Activated CD8-positive, alpha-beta T cell treated with anti-CD3 and anti-CD28 coated beads for 36 hours (primary cell): ENCODE measurements at places on chromosomes 3 and 15. TPM values are rescaled to one million over a fixed set of nuclear protein-coding genes. Genes with fewer than 3 reads are reported as not detected.

The LDHAL6B gene
- total RNA-seq: not detected

- H3K4me1 ChIP-seq: no peaks in the 10 kb centered on the region
- no peak overlapping the region for H3K4me3 ChIP-seq
- H3K36me3 ChIP-seq: no peaks in the 10 kb centered on the region
- no peak for DNase-seq
- H3K27me3 ChIP-seq: no peaks in the 10 kb centered on the region
These were observed 298.4 kb downstream of the SATB1 start for GRCh38 chr3:18126772-18127171.

The CHRNB4 gene
- not detected for total RNA-seq

GRCh38 chr3:141795276-141795675 lies 32.1 kb downstream of the GRK7 start:
- H3K27ac ChIP-seq: peak overlapping the region; percentile 99
- no peaks in the 10 kb centered on the region for H3K27me3 ChIP-seq
- DNase-seq: peak; percentile 53
- H3K36me3 ChIP-seq: no peaks in the 10 kb centered on the region
- peaks cover 51% of the 10 kb centered on the region for H3K4me1 ChIP-seq
- no peak overlapping the region for H3K4me3 ChIP-seq

- H3K27me3 ChIP-seq: peaks cover 13% of the 10 kb centered on the region
- H3K4me1 ChIP-seq: no peaks in the 10 kb centered on the region
- H3K4me3 ChIP-seq: no peak overlapping the region
- H3K36me3 ChIP-seq: no peaks in the 10 kb centered on the region
These were observed 95.3 kb downstream of the TMCO5A start for GRCh38 chr15:38029736-38030135.
